ENCODE measurements at places on chromosomes 5 and 9.
A peak's percentile ranks its signal among the peaks of the same experiment; 100 is the strongest.

DNA sequence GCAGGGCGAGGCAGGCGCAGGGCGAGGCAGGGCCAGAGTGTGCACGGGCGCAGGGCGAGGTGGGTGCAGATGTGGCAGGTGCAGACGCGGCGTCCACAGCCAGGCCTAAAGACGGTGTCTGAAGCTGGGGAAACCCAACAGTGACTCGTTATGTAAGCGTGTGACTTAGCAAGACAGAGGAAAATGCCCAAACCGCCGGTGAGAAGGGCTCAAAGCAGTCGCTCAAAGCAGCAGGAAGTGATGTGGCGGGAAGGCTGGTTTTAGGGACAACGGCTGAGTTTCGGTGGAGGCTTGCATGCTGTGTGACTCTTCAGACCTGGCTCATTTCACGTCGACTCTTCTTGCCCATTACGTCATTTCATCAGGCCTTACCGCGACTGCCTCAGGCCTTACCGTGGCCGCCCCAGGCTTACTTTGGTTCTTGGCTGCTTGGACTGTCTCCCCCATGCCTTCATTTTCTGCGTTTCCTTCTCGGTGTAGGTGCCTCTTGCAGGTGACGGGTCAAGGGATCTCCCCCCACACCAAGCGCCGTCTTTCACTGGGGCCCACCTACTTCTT lies 50.5 kb upstream of the EXOC3 start:
- no peak overlapping the region for H3K4me3 ChIP-seq
- H3K27ac ChIP-seq = no peak overlapping the region
- H3K36me3 ChIP-seq = peaks cover 5% of the 10 kb centered on the region

GRCh38 chr5:132429463-132430440 lies 60.2 kb downstream of the SLC22A5 start:
- H3K36me3 ChIP-seq = no peaks in the 10 kb centered on the region
- peaks cover 29% of the 10 kb centered on the region for H3K4me1 ChIP-seq
- DNase-seq = no peak
- H3K4me3 ChIP-seq = no peak overlapping the region
- peak overlapping the region; percentile 74 for H3K27ac ChIP-seq
- no peaks in the 10 kb centered on the region for H3K27me3 ChIP-seq

DNA sequence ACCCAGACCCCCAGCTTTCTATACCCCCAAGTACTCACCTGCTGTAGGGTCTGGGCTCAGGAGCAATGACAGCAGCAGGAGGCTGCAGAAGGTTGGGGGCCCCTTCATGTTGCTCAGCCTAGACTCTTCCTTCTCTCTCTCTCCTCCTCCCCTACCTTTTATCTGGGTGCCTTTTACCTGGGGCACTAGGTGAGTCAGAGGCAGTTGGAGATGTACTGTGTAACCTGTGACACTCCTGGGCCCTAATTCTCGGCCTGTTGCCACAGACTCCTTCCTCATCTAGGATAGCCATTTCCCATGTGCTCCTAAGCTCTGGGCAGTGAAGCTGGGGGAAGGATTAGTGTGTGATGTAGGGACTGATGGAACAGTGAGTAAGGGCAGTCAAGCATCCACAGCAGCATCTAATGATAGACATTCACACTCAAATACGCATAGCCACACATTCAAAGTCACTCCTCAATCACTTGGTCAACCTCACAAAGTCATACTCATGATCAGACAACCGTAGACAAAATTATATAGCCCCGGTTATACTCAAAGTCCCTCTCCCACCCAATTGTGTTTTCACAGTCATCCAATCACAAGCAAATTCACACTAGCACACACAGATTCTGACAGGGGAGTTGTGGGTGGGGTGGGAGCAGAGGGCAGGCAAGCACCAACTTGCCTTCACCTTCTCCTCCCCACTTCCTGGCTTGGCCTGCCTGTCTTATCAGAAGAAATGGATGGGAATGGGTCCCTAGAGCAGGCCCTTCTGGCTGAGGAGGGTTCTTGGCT lies at the start of gene CCL27:
Gene CCL27 (minus strand): TSS at position 132 of the 777 bp plus-strand sequence. CDS start 24 bp downstream, at position 108.
- no peak for DNase-seq
- H3K27ac ChIP-seq = no peak within 1 kb of the TSS
- no peaks in the 10 kb centered on the region for H3K27me3 ChIP-seq
- H3K4me1 ChIP-seq = peaks cover 6% of the 10 kb centered on the region
- peaks cover 26% of the 10 kb centered on the region for H3K36me3 ChIP-seq

- DNase-seq = no peak
- H3K4me1 ChIP-seq = peaks cover 5% of the 10 kb centered on the region
- H3K36me3 ChIP-seq = no peaks in the 10 kb centered on the region
- H3K4me3 ChIP-seq = no peak overlapping the region
- H3K27ac ChIP-seq = no peak overlapping the region
Measured at GRCh38 chr5:146645342-146645741, 129.4 kb upstream of the GPR151 start.

GRCh38 chr9:87950765-87951488 lies 23.4 kb downstream of the CDK20 start:
- H3K36me3 ChIP-seq = no peaks in the 10 kb centered on the region
- peak; percentile 36 for DNase-seq
- H3K27me3 ChIP-seq = no peaks in the 10 kb centered on the region
- H3K4me1 ChIP-seq = no peaks in the 10 kb centered on the region
- H3K27ac ChIP-seq = no peak overlapping the region

GRCh38 chr5:21195145-21195544 lies 1207.1 kb upstream of the CDH18 start:
- H3K4me3 ChIP-seq = no peak overlapping the region
- H3K4me1 ChIP-seq = no peaks in the 10 kb centered on the region
- no peaks in the 10 kb centered on the region for H3K36me3 ChIP-seq
- H3K27ac ChIP-seq = no peak overlapping the region
- DNase-seq = no peak

GRCh38 chr5:79236362-79236969 lies 535 bp downstream of the JMY start:
- peak overlapping the region; percentile 95 for H3K4me3 ChIP-seq
- H3K4me1 ChIP-seq = peaks cover 5% of the 10 kb centered on the region
- H3K27ac ChIP-seq = no peak overlapping the region
- peak; percentile 46 for DNase-seq
- no peaks in the 10 kb centered on the region for H3K36me3 ChIP-seq

- no peak overlapping the region for H3K4me3 ChIP-seq
- no peaks in the 10 kb centered on the region for H3K27me3 ChIP-seq
- no peaks in the 10 kb centered on the region for H3K4me1 ChIP-seq
- H3K27ac ChIP-seq = no peak overlapping the region
Measured at GRCh38 chr9:102700936-102701335, 294.2 kb upstream of the CYLC2 start.

DNA sequence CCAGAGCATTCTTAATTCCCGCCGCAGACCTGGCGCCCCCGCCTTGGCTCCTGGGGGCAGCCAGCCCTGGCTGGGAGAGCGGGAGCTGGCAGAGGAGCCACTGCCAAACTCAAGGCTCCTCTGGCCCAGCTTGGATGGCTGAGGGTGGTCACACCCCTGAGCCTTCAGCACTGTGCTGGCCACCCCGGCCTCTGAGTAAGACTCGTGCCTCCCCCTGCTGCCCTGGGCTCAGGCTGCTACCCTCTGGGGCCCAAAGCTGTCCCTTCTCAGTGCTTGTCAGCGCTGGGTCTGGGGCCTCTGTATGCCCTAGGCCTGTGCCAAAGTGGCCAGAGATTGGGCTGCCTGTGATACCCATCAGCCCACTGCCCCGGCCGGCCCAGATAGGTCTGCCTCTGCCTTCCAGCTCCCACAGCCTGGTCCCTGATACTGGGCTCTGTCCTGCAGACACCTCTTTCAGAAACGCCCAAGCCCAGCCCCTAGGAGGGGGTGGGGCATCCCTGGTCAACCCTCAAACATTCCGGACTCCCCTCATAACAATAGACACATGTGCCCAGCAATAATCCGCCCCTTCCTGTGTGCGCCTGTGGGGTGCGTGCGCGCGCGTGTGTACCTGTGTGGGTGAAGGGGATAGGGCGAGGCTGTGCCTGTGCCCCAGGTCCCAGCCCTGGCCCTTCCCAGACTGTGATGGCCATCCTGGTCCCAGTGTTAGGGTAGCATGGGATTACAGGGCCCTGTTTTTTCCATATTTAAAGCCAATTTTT lies 4.4 kb upstream of the PRR7 start:
- no peak overlapping the region for H3K27ac ChIP-seq
- peaks cover 13% of the 10 kb centered on the region for H3K4me1 ChIP-seq
- no peaks in the 10 kb centered on the region for H3K27me3 ChIP-seq
- DNase-seq = no peak
- no peak overlapping the region for H3K4me3 ChIP-seq

DNA sequence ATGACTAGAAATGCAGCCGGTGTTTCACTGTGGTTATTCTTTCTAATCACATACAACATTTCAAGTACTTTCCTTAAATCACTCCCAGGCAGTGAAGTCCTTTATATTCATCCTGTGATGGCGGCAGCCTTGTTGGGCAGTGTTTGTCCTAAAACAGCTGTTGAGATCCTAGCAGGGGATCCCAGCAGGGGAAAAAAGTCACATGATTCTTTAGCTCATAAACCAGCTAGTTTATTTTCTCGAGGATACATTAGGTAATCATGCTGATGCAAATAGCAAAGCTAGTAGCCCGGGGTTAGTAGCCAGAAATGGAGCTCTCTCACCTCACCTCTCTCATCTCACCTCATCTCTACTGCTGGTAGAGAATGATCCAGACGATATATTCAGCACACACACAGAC lies 70.5 kb downstream of the FOXD1 start:
- no peak overlapping the region for H3K27ac ChIP-seq
- DNase-seq = peak; percentile 83
- no peaks in the 10 kb centered on the region for H3K36me3 ChIP-seq
- H3K4me1 ChIP-seq = peaks cover 10% of the 10 kb centered on the region
- no peak overlapping the region for H3K4me3 ChIP-seq

GRCh38 chr5:132102101-132102701 lies 28.6 kb downstream of the CSF2 start:
- no peaks in the 10 kb centered on the region for H3K36me3 ChIP-seq
- no peak for DNase-seq
- no peak overlapping the region for H3K4me3 ChIP-seq
- no peaks in the 10 kb centered on the region for H3K27me3 ChIP-seq
- H3K27ac ChIP-seq = no peak overlapping the region

DNA sequence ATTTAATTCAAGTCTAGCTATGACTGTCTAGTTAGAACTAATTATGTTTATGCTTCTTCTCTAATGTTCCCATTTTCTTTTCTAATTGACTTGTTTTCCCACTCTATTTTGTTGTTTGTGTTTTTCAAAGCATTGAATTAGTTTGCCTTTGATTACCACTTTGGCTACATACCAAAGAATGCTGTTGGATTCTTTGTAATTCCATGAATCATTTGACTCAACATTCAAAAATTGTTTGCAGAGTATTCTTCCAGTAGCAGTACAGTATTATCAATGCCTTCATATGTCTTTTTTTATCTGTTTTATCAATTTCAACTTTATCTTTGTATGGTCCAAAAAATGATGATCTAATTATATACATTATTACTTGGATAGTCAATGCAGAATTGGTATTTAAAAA lies 288.7 kb downstream of the RFX3 start:
- no peak for DNase-seq
- H3K27me3 ChIP-seq = no peaks in the 10 kb centered on the region
- no peak overlapping the region for H3K27ac ChIP-seq
- peaks cover 2% of the 10 kb centered on the region for H3K36me3 ChIP-seq

- DNase-seq = no peak
- H3K4me1 ChIP-seq = no peaks in the 10 kb centered on the region
- H3K27ac ChIP-seq = no peak overlapping the region
Measured at GRCh38 chr9:71514344-71514975, 253.9 kb downstream of the CEMIP2 start.
